ENCODE measurements at places on chromosomes 4 and X. TPM values are rescaled to one million over a fixed set of nuclear protein-coding genes. Genes with fewer than 3 reads are reported as not detected.

Gene MFSD8
- total RNA-seq = 16.7 TPM

Gene TAF9B
- total RNA-seq = 50.7 TPM

Gene CABS1
- total RNA-seq = not detected

Gene NDUFB11
- total RNA-seq = 58.3 TPM

Gene NSUN7
- total RNA-seq = 3.0 TPM

Gene F11
- total RNA-seq = not detected

Gene SUPT20HL1
- not detected for total RNA-seq

Gene PTPN13
- total RNA-seq = 13.7 TPM

Gene FGFBP1
- not detected for total RNA-seq

Gene LONRF3
- 14.3 TPM for total RNA-seq

Gene GAGE12H
- total RNA-seq = not detected

Gene MAMLD1
- total RNA-seq = 2.5 TPM

Gene NPY2R
- 0.39 TPM for total RNA-seq

Gene SUPT20HL2
- total RNA-seq = not detected

Gene MAGEA9B
- total RNA-seq = not detected

Gene TBX22
- not detected for total RNA-seq

Gene MMRN1
- 10.4 TPM for total RNA-seq

Gene TKTL2
- not detected for total RNA-seq

Gene INTS6L
- total RNA-seq = 6.3 TPM

Gene TCEAL7
- total RNA-seq = 12.9 TPM

Gene SPANXA1
- not detected for total RNA-seq

Gene ADH1B
- total RNA-seq = 518 TPM

Gene DIPK2B
- total RNA-seq = 17.9 TPM

Gene KIT
- 81.3 TPM for total RNA-seq

Gene FAM149A
- 38.8 TPM for total RNA-seq

Gene CNKSR2
- total RNA-seq = 14.1 TPM

Gene FAM9B
- not detected for total RNA-seq

Gene PDCL2
- total RNA-seq = not detected

Gene CENPE
- total RNA-seq = 0.45 TPM

Gene SOWAHB
- not detected for total RNA-seq

Gene TSC22D3
- 1,047 TPM for total RNA-seq

Gene ODAPH
- total RNA-seq = not detected

Gene HMGB3
- 2.5 TPM for total RNA-seq

Gene OTUD6A
- not detected for total RNA-seq

Gene RAB9B
- 10.6 TPM for total RNA-seq

Gene IRAK1
- 73.2 TPM for total RNA-seq

Gene FDCSP
- total RNA-seq = not detected

Gene FAM53A
- total RNA-seq = 13.3 TPM

Gene PHKA1
- 10.7 TPM for total RNA-seq

Gene MTCP1
- 2.5 TPM for total RNA-seq

Gene LRIT3
- 0.39 TPM for total RNA-seq

Gene S100P
- total RNA-seq = not detected

Gene ARX
- total RNA-seq = not detected

Gene PORCN
- total RNA-seq = 17.9 TPM

Gene HERC5
- 2.9 TPM for total RNA-seq

Gene APLN
- total RNA-seq = 0.99 TPM

Gene CACNA1F
- total RNA-seq = 0.06 TPM

Gene ZFP92
- total RNA-seq = 2.2 TPM

Gene MANBA
- total RNA-seq = 24.5 TPM

Gene FAM9A
- not detected for total RNA-seq

Gene LARP1B
- total RNA-seq = 24.9 TPM

Gene HS3ST1
- 12.5 TPM for total RNA-seq

Gene CTAG1B
- total RNA-seq = not detected

Gene CCDC149
- total RNA-seq = 21.0 TPM

Gene ACE2
- total RNA-seq = 5.2 TPM

Gene ARAF
- 39.3 TPM for total RNA-seq

Gene GRIA2
- total RNA-seq = 0.50 TPM

Gene SCD5
- 24.6 TPM for total RNA-seq
